ENCODE measurements at places on chromosomes 12 and 14.

DNA sequence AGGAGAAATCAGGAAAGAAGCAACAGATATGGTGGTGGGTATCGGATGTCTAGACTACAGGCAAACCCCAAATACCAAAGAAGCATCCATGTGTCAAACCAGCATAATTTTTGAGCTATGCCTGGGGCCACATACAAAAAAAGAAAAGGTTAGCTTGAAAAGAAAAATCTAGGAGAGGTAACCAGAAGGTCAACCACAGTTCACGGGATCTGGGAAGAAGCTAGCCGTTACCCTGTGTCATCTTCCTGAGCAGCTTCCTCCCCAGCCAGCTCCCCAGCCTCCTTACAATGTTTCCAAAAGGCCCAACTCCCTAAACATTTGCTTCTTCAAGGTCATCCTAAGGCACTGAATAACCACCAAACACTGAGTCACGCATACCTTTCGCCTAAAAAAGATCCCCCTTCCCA, 3.1 kb downstream of the SINHCAF start:
- DNase-seq: no peak

DNA sequence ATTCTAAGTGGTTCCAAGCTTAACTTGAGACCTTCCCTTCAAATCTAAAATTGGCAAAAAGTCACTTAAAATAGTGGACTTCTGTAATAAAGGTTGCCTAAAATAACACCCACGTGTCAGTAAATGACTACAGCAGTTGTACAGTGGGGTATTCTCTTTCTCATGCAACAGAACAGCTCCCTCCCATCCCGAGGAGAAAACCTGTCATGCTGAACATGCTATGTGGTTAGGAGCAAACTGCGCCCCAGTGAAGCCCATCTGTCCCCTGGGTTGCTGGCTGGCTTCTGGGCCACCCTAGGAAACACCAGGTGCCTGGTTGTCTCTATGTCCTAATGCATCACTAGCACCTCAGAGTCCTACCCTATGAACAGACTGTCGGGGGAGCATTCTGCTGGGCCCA, 2.7 kb downstream of the BTBD6 start:
- peak; percentile 90 for DNase-seq

DNA sequence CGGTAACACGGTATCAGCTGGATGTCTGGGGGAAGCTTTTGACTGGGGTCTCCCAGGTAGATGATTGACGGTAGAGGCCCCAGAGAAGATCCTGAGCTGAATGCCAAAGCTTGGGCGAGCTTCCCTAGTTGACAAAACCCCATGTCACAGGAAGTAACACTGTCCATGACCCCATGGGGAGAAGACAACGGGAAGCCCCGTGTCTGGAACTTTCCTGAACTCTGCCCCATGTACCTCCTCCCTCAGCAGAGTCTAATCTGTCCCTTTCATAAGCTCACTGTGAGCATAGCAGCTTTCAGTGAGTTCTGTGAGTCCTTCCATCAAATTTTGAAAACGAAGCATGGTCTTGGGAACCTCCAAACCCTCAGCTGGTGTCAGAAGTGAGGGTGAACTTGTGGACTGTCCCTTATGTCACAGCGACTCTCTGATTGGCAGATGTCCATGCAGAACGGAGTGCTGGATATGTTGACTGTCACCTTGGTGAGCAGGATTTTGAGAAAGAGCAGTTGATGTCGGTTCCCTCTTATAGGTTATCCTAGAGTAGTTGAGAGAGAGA, 29.7 kb upstream of the BEGAIN start:
- no peak for DNase-seq

- no peak for DNase-seq
These were observed 29.4 kb downstream of the POLR3B start for GRCh38 chr12:106386813-106387535.

DNA sequence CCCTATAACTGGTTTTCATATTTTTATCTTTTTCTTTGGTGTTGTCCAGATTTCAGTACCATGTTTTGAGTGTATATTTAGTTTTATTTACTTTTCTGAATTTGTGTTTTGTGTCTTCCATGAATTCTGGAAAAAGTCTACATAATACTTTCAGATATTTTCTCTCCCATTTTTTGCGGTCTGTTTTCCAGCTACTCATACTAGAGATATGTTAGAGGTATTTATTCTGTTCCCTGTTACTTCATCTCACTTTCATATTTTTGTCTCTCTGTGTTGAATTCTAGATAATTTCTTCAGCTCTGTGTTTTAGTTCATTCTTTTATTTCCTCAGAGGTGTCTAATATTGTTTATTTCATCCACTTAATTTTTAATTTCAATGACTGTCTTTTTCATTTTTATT, 74.2 kb downstream of the IFT81 start:
- no peak for DNase-seq

All from NCI-H1694 (cell line).